Dorsolateral prefrontal cortex (tissue), 122 donors: ENCODE measurements at places on chromosomes 12 and 14. TPM values are rescaled to one million over a fixed set of nuclear protein-coding genes. Genes with fewer than 3 reads are reported as not detected.

- DNase-seq, result no peak
Observed at GRCh38 chr12:119659289-119659897, 8.5 kb upstream of the PRKAB1 start.

GRCh38 chr12:132393245-132393795 is 63.9 kb upstream of the GALNT9 start:
- DNase-seq, result no peak

DNA sequence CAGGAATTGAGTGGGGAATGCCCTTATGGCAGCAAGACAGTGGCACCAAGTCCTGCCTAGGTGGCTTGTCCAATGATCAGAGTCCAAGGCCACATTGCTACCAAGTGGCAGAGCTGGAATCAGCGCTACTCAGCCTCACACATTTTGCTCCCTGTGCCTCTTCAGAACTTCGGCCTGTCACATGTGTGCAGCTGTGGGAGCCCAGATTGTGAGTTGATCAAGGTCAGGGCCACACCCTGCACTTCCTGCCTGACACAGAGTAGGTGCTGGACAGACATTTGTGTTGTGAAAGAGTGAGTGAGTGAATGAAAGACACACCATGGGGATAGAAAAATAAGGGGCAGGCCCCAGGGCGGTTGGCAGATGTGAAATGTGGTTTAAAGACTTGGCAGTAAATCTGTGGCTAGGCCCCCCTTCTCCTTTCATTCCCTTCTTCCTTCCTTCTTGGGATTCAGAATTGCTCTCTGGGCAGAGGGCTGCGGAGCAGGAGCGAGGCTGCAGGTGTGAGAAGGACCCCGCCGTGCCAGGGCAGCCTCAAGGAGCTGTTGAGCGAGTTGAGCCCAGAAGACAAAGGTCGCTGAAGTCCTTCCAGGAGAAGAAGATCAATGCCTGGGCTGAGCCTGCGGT is 83.5 kb downstream of the SLC25A47 start:
- no peak for DNase-seq

DNA sequence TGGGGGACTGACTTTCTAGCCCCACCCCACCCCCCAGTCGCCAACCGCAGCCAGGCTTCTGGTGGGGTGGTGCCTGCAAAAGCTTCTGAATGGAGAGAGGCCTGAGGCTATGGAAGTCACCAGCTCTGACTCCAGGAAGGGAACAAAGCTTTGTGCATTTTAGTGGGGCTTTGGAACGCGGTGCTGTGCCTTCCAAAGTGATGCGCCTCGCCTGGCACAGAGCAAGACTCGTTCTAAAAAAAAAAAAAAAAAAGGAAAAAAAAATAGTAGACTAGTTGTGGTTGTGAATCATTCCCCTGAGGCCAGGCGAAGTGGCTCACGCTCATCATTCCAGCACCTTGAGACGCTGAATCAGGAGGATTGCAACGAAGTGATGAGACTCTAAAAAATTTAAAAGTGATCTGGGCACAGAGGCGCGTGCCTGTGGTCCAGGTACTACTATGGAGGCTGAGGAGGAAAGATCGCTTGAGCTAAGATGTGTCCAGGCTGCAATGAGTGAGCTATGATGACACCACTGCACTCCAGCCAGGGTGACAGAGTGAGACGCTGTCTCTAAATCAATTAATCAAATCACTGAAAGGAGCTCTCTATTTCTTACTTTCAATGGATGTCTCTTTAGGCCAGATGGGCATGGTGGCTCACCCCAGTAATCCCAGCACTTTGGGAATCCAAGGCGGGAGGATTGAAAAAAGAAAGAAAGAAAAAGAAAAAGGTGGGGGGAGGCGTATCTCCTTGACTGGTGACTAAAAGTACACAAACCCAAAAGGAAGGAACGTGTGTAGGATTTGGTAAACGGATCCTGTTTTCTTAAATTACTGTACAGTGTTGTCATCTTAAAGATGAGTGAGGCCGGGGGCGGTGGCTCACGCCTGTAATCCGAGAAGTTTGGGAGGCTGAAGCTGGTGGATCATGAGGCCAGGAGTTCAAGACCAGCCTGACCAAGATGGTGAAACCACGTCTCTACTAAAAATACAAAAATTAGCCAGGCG is 259.6 kb upstream of the ALG10B start:
- no peak for DNase-seq

- DNase-seq, result no peak
Observed at GRCh38 chr14:96081224-96081623, 42.1 kb downstream of the C14orf132 start.

- no peak for DNase-seq
Observed at GRCh38 chr12:115044073-115044472, 360.1 kb upstream of the TBX3 start.

DNA sequence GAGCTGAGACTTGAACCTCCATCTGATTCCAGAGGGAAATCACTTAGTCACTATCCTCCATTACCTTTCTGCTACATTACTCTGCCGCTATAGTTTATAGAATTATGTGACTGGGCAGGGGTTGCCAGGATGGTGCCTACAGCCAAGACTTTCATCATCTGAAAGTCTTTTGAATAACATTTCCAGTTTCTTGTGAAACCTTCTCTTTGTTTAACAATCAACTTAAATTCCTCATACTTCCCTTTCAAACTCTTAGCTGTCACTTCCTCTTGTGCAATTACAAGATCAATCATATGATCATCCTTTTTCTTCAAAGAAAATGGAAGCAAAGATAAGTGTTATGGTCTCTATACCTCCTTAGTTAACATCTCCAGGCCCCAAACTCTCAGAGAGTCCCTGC is 25.4 kb upstream of the PELI2 start:
- DNase-seq, result no peak

DNA sequence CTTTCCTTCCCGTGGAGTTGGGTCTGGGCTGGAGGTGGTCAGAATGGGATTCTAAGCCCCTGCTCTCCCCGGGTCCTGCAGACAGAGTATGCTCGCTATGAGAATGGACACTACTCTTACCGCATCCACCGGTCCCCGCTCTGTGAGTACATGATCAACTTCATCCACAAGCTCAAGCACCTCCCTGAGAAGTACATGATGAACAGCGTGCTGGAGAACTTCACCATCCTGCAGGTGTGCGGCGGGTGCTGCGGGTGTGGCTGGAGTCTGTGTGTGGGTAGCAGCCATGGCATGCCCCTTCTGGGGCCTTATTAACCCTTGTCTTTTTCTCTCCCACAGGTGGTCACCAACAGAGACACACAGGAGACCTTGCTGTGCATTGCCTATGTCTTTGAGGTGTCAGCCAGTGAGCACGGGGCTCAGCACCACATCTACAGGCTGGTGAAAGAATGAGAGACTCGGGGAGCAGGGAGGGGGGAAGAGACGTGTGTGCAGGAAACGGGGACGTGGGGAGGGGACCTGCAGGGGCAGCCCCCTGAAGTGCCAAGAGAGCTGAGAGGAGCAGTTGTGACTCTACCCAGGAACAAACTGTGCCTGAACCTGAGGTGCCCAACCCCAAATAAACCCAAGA is 37.0 kb upstream of the TSPAN9 start:
- no peak for DNase-seq

DNA sequence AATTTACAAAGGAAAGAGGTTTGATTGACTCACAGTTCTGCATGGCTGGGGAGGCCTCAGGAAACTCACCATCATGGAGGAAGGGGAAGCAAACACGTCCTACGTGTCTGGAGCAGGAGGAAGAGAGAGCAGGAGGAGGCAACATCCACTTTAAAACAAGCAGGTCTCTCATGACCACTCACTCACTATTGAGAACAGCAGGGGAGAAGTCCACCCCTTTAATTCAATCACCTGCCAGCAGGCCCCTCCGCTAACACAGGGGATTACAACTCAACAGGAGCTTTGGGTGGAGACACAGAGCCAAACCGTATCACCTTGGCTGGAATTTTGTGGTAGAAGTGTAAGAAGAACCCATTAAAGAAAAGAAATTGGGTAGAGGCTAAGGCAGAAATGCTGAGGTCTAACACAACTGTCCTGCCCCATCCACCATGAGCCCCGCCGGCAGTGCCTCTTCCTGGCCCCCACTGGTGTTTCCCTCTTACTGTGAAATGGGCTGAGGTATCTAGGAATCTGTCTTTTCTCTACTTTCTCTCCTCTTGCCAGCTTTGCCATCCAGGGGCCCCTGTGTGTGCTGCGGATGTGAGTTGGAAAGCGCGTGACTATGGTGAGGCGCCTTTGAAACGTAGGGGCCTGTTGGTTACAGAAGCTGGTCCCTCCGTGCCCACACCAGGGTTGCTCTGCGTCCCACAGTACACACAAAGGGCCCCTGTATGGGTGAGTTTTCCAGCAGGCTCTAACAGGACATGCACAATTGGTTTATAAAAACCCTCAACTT is 108.0 kb upstream of the TMEM132D start:
- DNase-seq, result no peak

DNA sequence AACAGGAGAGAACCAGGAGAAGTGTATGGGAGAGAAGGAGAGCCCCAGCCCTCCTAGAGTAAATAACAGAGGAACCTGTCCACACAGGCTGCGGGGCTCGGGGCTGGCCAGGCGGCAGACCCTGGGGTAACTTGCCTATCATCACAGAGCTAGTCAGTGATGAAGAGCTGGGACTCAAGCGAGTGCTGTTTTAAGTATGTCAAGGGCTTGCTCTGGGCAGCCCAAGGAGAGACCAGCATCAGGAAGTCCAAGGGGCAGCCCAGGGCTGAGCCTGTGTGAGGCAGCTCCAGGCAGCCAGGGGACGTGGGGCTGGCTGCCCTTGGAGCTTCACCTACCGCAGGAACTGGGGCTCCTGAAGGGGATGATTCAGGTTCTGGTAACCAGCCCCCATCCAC is 10.0 kb downstream of the VWF start:
- DNase-seq, result no peak

- DNase-seq, result no peak
Observed at GRCh38 chr14:83419420-83419819, 1885.8 kb upstream of the SEL1L start.

GRCh38 chr12:12466157-12466556 is 96.5 kb downstream of the DUSP16 start:
- DNase-seq, result no peak

- DNase-seq, result no peak
Observed at GRCh38 chr12:104263026-104263425, 40.5 kb upstream of the EID3 start.

GRCh38 chr12:13941258-13942249 is 39.8 kb downstream of the GRIN2B start:
- DNase-seq, result no peak

GRCh38 chr12:51531978-51532497 is 59.0 kb upstream of the SCN8A start:
- peak; percentile 85 for DNase-seq

The PLEKHD1 gene
- total RNA-seq, result 2.4 TPM

The BDKRB2 gene
- 1.1 TPM for total RNA-seq

The ADCY4 gene
- 6.5 TPM for total RNA-seq

The OTUB2 gene
- total RNA-seq, result 2.6 TPM

The EPYC gene
- not detected for total RNA-seq

The MYO1A gene
- 3.2 TPM for total RNA-seq

The CCDC175 gene
- total RNA-seq, result 1.5 TPM

The KRT79 gene
- total RNA-seq, result not detected

The FOXG1 gene
- 47.8 TPM for total RNA-seq

The ASCL1 gene
- total RNA-seq, result 16.9 TPM
